ENCODE measurements at places on chromosomes 6 and 20. TPM values are rescaled to one million over a fixed set of nuclear protein-coding genes. Genes with fewer than 3 reads are reported as not detected.

Gene GHRH
- total RNA-seq = not detected

Gene CCN6
- not detected for total RNA-seq

Gene LRRN4
- total RNA-seq = not detected

Gene RIPK1
- 22.1 TPM for total RNA-seq

Gene MOG
- total RNA-seq = not detected

Gene HAO1
- total RNA-seq = not detected

Gene HLA-DQA1
- total RNA-seq = not detected

Gene PCIF1
- 9.9 TPM for total RNA-seq

Gene SLC17A1
- total RNA-seq = not detected
